Aorta (tissue), 5 donors: ENCODE measurements at places on chromosomes 2 and 18.

DNA sequence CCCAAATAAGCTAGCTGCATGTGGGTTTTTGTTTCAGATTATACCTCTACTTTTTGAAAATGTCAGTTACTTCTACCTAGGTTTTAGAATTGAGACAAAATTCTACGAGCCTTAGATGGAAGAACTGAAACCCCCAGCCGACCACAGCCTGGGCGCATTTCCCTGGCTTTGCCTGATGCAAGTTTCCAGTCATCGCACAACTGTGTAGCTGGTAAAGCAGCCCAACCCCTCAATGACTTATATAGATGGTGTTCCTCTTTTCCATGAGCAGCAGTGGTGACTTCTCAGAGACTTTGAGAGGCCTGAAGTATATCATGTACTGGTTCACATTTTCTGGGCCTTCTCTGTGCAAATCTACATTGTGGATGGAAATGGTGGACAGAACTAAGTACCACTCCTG lies 515.4 kb upstream of the RAB6C start:
- no peaks in the 10 kb centered on the region for H3K36me3 ChIP-seq
- H3K4me1 ChIP-seq: no peaks in the 10 kb centered on the region
- no peak for DNase-seq
- H3K27me3 ChIP-seq: no peaks in the 10 kb centered on the region
- no peak overlapping the region for H3K4me3 ChIP-seq

- H3K36me3 ChIP-seq: no peaks in the 10 kb centered on the region
- H3K4me3 ChIP-seq: no peak overlapping the region
- no peaks in the 10 kb centered on the region for H3K4me1 ChIP-seq
- H3K27ac ChIP-seq: no peak overlapping the region
- no peak for DNase-seq
Observed at GRCh38 chr2:106011380-106011779, 182.7 kb downstream of the UXS1 start.

DNA sequence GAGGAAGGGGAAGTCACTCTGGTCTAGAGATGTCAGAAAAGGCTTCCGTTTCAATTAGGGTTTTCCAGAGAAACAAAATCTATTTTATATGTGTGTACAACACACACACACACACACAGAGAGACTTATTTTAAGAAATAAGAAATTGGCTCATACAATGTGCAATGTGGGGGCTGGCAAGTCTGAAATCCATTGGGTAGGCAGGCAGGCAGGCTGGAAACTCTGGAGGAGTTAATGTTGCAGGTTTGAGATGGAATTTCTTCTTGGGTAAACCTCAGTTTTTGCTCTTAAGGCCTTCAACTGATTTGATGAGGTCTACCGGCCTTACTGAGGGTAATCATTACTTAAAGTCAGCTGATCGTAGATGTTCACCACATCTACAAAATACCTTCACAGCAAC lies 62.6 kb downstream of the MDH1 start:
- no peaks in the 10 kb centered on the region for H3K4me1 ChIP-seq
- DNase-seq: no peak
- no peaks in the 10 kb centered on the region for H3K27me3 ChIP-seq
- no peak overlapping the region for H3K4me3 ChIP-seq
- no peak overlapping the region for H3K27ac ChIP-seq

- H3K36me3 ChIP-seq: no peaks in the 10 kb centered on the region
- no peak for DNase-seq
- H3K4me1 ChIP-seq: peaks cover 3% of the 10 kb centered on the region
- H3K27me3 ChIP-seq: no peaks in the 10 kb centered on the region
- peak overlapping the region; percentile 70 for H3K27ac ChIP-seq
Observed at GRCh38 chr2:18559531-18560030, 872 bp downstream of the RDH14 start.

- no peak for DNase-seq
- H3K27me3 ChIP-seq: no peaks in the 10 kb centered on the region
- no peak overlapping the region for H3K4me3 ChIP-seq
- H3K36me3 ChIP-seq: no peaks in the 10 kb centered on the region
- H3K27ac ChIP-seq: no peak overlapping the region
Observed at GRCh38 chr18:40868110-40868858, 1086.8 kb upstream of the PIK3C3 start.

DNA sequence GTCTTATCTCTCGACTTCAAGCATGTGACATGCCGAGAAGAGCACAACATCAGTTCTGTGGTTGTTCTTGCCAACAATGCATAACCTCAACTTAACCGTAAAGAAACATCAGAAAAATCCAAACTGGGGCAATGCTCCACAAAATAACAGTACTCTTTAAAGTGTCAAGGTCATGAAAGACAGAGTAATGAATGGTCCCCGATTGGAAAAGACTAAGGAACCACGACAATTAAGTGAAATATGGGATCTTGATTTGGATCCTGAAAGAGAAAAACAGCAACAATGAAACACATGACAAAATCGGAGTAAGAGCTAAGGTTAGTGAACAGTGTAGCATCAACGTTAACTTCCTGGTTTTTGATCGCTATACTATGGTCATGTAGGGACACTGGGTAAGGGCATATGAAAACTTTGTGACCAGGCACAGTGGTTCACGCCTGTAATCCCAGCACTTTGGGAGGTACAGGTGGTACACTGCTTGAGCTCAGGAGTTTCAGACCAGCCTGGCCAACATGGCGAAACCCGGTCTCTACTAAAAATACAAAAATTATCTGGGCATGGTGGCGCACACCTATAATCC lies 55.2 kb downstream of the UNC50 start:
- H3K4me1 ChIP-seq: no peaks in the 10 kb centered on the region
- no peak for DNase-seq
- no peak overlapping the region for H3K27ac ChIP-seq
- H3K4me3 ChIP-seq: no peak overlapping the region
- no peaks in the 10 kb centered on the region for H3K36me3 ChIP-seq
- no peaks in the 10 kb centered on the region for H3K27me3 ChIP-seq

DNA sequence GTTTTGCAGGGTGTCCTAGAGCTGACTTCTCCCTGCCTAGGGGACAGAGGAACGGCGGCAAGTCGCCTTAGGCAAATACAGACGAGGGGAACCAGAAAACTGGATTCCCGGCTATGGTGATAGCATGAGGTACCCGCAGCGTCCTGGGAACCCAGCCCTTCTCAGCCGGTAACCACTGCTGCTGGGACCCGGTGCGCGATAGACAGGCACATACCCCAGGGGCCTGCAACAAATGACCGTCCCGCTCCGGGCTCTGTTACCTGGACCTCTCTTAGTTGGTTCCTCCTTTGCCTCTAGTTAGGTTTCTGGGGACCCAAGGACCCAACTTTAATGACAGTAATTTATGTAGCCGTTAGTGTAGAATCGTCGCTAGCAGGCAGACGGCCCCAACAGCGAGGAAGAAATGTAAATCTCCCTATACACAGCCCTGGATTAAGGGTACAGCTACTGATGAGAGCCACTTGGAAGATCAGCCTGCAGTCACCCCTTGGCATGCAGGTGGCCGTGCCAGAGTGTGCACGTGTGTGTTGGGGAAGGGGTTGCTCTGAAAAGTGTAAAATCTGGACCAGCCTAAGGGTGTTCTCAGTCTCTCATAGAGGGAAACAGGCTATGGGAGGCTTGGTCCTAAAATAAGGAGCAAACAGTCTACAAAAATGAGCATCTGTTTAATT lies 819 bp upstream of the SERPINE2 start:
- no peak overlapping the region for H3K27ac ChIP-seq
- DNase-seq: no peak
- H3K36me3 ChIP-seq: no peaks in the 10 kb centered on the region
- H3K4me3 ChIP-seq: no peak overlapping the region

DNA sequence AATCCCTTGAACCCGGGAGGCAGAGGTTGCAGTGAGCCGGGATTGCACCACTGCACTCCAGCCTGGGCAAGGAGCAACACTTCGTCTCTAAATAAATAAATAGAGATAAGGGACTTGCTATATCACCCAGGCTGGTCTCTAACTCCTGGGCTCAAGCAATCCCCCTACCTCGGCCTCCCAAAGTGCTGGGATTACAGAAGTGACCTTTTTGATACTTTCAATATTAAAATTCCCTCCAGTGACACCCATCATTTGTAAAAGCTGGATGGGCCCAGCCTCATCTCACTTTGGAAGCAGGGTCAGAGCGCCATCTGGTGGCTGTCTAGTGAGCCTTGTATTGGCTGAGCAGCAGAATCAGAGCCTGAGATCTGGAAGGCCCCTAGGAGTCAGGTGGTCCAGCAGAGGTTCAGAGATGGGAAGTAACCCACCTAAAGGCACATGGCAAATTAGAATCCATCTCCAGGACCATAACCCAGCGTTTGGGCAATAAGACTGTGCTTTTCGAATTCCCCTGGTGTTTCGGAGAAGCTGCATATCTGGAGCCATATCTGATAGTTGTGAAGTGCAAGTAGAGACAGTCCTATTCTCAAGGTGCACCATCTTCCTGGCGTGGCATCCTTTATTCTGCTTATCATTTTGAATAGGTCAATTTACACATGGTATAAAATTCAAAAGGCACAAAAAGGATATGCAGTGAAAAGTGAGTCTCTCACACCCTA lies 18.3 kb upstream of the SLC35F6 start:
- no peaks in the 10 kb centered on the region for H3K4me1 ChIP-seq
- DNase-seq: peak; percentile 95
- no peaks in the 10 kb centered on the region for H3K27me3 ChIP-seq
- H3K36me3 ChIP-seq: no peaks in the 10 kb centered on the region
